Placental pericyte (primary cell): ENCODE measurements at places on chromosomes 11 and 22. TPM values are rescaled to one million over a fixed set of nuclear protein-coding genes. Genes with fewer than 3 reads are reported as not detected.

C11orf97 gene
- not detected in 2 replicates for total RNA-seq

NAALADL1 gene
- 6.8 and 11.0 TPM in 2 replicates for total RNA-seq

CRYBA4 gene
- total RNA-seq = not detected in 2 replicates

TP53I11 gene
- 11.6 and 21.2 TPM in 2 replicates for total RNA-seq

TEX54 gene
- not detected in 2 replicates for total RNA-seq

CAVIN3 gene
- 357 and 444 TPM in 2 replicates for total RNA-seq

CHADL gene
- total RNA-seq = 0.57 and 1.1 TPM in 2 replicates

RTN4RL2 gene
- under 0.01 TPM in 1 of 2 replicates, not detected in the other for total RNA-seq

OSM gene
- not detected in 2 replicates for total RNA-seq

LIF gene
- 82.9 and 109 TPM in 2 replicates for total RNA-seq

SLCO2B1 gene
- total RNA-seq = 0.29 and 0.66 TPM in 2 replicates

MMP7 gene
- total RNA-seq = 1.1 TPM in 1 of 2 replicates, not detected in the other

P4HA3 gene
- total RNA-seq = 8.8 and 11.3 TPM in 2 replicates

MPEG1 gene
- under 0.01 and 0.14 TPM in 2 replicates for total RNA-seq

GNG3 gene
- not detected in 2 replicates for total RNA-seq

ALDH3B1 gene
- 22.0 and 78.8 TPM in 2 replicates for total RNA-seq

APOBEC3C gene
- total RNA-seq = 11.6 and 15.9 TPM in 2 replicates

PAMR1 gene
- 185 and 340 TPM in 2 replicates for total RNA-seq

AP1B1 gene
- total RNA-seq = 58.9 and 95.5 TPM in 2 replicates

PRRG4 gene
- under 0.01 TPM in 1 of 2 replicates, not detected in the other for total RNA-seq

SLC22A25 gene
- total RNA-seq = not detected in 2 replicates

MMP12 gene
- total RNA-seq = 0.22 and 5.6 TPM in 2 replicates

TNNT3 gene
- total RNA-seq = not detected in 2 replicates

OR5B21 gene
- total RNA-seq = 2.0 TPM in 1 of 2 replicates, not detected in the other

MOGAT2 gene
- not detected in 2 replicates for total RNA-seq

GPHA2 gene
- not detected in 2 replicates for total RNA-seq

CASP12 gene
- total RNA-seq = 0.29 TPM in 1 of 2 replicates, not detected in the other

OR6A2 gene
- 0.57 TPM in 1 of 2 replicates, not detected in the other for total RNA-seq

OTOG gene
- not detected in 2 replicates for total RNA-seq

LRRC4C gene
- total RNA-seq = under 0.01 TPM in 2 replicates

RAG1 gene
- total RNA-seq = under 0.01 and 0.57 TPM in 2 replicates

CASP1 gene
- total RNA-seq = 25.3 and 32.0 TPM in 2 replicates

RFPL3 gene
- total RNA-seq = not detected in 2 replicates

VPS37C gene
- total RNA-seq = 19.5 and 23.2 TPM in 2 replicates
